ENCODE measurements at places on chromosomes 11 and 22.
A peak's percentile ranks its signal among the peaks of the same experiment; 100 is the strongest.

DNA sequence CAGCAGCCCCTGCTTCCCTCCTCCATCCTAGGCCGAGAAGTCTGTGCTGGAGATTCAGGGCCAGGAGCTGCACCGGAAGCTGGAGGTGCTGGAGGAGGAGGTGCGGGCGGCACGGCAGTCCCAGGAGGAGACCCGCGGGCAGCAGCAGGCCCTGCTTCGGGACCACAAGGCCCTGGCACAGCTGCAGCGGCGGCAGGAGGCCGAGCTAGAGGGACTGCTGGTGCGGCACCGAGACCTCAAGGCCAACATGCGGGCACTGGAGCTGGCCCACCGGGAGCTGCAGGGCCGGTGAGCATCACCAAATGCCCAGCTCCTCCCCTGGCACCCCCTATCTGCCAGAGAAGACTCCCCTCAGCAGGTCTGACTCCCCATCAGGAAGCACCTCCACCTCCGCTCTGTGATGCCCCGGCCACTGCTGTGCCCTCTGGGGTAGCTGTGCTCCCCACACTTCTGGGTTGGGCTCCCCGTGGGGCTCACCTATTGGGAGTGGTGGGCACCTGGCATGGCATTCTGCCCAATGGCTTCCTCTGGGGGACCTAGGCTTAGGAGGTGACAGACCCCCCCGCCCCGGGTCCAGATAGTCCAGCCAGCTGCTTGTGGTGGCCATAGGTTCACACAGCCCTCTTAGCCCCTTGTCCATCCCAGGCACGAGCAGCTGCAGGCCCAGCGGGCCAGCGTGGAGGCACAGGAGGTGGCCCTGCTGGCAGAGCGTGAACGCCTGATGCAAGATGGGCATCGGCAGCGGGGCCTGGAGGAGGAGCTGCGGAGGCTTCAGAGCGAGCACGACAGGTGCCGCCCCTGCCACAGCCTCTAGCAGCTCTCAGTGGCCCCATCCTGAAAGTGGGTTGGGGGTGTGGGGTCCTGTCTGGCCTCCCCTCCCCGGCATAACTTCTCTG lies 6.6 kb upstream of the RPS6KA4 start:
- DNase-seq: no peak

GRCh38 chr22:30763815-30764673 lies 69.4 kb downstream of the OSBP2 start:
- DNase-seq: peak; percentile 32

DNA sequence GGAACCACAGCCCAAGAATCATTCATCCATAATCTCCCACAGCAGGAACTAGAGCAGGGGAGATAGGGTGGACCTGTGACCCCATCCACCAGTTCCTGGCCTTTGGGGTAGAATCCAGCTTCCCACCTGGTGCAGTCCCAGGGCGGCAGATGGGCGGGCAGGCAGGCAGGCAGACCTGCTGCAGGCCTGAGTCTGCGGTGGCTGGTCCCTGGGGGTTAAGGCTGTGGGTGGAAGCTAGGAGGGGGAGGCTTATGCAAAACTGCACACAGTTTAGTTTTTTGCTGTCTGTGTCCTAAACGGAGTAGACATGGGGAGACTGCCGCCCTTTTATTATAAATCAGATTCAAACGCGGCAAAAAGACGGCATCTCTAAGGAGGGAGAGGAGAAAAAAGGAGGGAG lies 4.5 kb upstream of the NEFH start:
- DNase-seq: no peak

- DNase-seq: no peak
Observed at GRCh38 chr11:85886089-85887056, 31.2 kb downstream of the CCDC83 start.

DNA sequence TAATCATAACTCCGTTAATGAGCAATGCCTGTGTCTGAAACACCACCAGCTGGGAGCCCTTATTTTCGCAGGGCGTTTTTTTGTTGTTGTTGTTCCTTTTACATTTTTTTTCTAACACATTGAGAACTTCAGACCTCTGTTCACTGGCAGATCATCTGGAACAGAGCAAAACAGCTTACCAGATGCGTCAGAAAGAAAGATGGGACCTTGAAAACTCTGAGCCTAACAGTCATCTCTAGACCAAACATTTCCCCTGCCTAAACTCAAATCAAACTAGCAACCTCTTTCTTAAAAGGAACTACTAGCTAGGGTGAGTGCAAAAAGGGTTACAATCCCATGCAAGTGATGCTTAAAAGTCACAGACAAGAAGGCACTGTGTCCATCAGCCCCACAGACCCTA lies 93.2 kb downstream of the PLEKHA7 start:
- DNase-seq: no peak

DNA sequence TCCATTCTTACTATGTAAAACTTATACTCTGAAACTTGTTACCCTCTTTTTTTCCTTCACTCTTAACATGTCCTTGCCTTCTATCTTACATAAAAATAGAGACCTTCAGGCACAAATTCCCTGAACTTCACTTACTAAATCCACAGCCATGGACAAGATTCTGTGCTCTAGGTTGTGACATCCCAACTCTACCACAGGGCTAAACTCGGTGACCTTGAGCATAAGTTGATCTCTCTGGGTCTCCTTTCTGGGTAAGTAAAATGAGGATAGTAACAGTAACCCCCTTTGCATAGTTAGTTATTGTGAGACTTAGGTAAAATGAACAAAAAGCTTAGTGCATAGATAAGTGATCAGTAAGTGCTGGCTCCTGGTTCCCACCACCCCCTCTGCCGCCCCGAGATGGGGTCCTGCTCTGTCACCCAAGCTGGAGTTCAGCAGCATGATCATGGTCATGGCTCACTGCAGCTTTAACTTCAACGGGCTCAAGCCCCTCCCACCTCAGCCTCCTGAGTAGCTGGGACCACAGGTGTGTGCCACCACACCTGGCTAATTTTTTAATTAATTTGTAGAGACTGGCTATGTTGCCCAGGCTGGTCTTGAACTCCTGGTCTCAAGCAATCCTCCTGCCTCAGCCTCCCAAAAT lies 20.1 kb downstream of the C11orf58 start:
- no peak for DNase-seq

- DNase-seq: no peak
Observed at GRCh38 chr11:8207080-8208000, 38.5 kb upstream of the RIC3 start.

DNA sequence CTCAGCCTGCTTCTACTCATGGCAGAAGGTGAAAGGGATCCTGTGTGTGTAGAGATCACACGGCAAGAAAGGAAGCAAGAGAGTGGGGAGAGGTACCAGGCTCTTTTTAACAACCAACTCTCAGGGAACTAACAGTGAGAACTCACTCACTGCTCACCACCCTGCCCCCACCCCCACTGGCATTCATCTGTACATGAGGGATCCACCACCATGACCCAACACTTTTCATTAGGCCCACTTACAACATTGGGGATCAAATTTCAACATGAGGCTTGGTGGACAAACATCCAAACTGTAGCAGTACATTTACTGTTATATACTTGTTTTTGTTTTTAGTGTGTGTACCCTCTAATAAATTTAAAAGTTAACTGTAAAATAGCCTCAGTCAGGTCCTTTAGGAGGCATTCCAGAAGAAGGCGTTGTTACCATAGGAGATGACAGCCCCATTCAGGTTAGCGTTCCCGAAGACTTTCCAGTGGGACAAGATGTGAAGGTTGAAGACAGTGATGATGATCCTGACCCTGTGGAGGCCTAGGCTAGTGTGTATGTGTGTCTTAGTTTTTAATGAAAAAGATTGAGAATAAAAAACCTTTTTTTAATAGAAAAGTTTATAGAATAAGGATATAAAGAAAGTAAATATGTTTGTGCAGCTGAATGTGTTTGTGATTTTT lies 11.3 kb downstream of the CUL5 start:
- DNase-seq: no peak

DNA sequence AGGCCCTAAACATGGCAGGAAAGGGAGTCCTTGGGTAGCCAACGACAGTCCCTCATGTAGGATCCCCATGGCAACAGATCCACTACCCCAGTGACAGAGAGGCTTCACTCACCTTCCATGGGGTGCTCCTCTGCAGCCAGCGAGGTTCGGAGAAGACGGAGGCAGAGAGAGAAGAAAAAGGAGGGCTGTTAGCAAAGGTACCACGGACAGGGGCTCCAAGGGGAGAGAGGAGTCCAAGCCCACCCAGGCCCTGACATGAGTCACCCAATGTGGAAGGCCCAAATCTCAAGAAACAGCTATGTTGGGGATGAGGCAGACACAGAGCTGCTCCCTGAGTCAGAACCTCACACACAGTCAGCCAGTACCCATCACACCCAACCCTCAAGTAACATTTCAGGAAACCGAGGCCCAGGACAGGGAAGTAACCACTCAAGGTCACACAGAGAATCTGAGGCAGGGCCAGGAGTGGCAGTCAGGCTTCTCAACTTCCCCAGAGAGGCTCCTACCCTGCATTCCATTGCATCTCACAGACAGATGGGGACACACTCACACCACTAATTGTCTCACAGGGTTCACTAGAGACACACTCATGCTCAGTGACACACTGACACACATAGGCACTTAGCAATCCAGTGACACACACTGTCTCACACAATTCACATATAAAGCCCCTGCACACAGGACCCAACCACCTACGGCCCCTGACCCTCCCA lies 25.2 kb downstream of the NRXN2 start:
- DNase-seq: no peak

DNA sequence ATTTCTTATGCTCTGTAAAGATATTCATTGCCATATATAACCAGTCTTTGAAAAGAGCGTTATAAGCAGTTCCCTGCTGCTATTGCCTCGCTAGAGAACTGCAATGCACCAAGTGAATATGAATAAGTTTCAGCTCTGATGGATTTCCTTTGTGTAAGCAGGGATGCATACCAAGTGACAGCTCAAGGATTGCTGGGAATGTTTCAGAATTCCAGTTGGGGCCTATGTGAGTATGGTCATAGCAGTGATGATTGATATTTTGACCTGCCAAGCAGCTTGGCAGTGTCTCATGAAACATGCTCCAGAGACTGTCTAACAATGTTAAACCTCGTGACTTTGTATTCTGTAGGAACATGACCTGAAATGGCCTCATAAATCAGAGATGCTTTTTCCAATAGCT lies 312.6 kb downstream of the C11orf87 start:
- DNase-seq: no peak

GRCh38 chr11:115817844-115818468 lies 313.7 kb upstream of the CADM1 start:
- DNase-seq: no peak

DNA sequence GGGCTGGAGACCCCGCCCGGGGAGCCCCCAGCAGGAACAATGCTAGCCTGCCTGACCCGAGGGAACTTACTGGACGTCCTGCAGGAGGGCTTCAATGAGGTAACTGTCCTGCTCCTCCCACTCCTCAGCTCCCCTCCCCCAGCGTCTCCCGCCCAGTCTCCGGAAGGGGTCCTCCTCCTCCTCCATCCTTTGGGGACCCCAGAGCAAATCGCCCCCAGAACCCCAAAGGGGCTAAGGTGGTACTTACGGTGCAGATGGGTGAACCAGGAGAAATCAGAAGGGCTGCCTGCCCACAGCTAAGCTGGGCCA lies 272 bp downstream of the DIXDC1 start:
- no peak for DNase-seq

DNA sequence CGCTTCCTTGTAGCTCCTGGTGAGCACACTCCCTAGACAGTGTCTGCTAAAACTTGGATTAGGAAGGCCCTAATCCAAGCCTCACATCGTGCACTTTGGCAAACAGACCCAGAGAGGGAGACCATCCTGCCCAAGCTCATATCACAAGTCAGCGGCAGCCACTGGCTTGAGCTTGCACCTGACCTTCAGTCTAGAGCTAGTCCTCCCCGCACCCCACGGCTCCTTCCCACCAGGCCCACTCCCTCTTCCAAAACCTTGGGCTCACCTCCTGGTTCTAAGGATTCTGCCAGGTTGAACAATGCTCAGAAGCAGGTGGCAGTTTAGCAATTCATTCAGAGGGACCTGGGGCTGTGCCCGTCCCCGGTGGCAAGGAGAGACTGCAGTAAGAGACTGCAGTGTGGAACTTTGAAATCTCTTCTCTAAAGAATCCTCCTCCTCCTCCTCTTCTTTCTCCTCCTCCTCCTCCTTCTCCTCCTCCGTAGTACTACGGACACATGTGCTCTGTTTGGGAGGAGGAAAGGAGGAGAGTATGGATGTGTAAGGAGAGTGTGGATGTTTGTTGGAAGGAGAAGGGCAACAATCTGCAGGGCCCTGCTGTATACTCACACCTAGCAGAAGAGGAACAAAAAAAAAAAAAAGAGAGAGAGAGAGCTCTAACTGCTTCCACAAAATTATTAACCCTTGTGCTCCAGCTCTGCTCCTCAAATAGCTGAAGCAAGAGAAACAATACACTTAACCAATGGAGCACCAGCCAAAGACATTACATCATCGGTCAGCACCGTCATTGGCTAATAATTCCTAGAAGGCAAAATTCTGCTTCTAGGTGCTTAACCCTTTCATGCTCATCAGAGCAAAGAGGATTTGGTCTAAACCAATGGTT lies 6.0 kb downstream of the SYN3 start:
- no peak for DNase-seq

GRCh38 chr22:46203601-46203980 lies 46.5 kb downstream of the CDPF1 start:
- no peak for DNase-seq

DNA sequence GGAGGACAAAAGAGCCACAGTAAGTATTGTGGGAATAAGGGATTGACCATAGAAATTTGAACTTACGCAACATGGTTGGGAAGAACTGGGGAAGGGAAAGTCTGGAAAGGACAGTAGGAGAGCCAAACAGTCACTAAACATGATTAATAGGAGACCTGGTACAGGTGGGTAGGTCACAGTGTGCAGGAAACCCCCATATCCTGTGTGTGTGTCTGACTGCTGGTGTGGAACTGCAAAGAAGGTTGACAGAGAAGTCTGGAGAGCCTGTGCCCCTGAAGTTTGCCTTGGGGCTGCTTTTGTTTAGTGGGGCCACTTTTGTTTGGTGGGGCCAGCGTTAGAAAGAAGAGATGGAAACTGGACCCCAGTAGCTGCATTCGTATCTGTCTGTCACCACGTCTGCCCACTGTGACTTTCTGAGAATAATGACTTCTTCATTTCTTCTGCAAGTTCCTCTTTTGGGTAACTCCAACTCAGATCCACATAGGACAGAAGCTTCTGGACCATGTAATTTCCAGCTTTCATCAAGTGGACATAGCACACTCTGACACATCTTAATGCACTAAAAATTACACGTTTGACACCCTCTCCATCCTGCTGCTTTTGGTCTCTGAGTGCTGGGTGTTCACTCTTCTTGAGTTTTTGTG lies 126.8 kb upstream of the RAG2 start:
- no peak for DNase-seq

GRCh38 chr11:131691181-131692041 lies 321.0 kb downstream of the NTM start:
- DNase-seq: no peak

- DNase-seq: no peak
Observed at GRCh38 chr11:962688-963087, 37.0 kb downstream of the AP2A2 start.

GRCh38 chr22:32677876-32678275 lies 123.6 kb upstream of the TIMP3 start:
- no peak for DNase-seq

DNA sequence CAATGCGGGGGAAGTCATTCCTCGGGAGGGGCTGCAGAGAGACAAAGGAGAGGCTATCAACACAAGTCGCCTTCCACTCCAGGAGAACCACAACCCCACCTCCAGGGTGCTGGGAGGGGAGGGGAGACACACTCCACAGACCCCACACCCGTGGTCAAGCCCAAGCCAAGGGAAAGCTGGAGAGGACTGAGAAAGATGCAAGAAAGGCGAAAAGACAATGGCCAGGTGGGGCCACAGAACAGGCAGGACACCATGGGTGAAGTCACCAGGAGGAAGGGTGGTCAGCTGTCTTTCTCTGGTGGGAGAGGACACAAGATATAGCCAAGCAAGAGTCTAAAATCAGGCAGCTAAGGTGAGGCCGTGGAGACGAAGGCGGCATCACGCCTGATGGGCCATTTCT lies 16.0 kb downstream of the HDHD5 start:
- DNase-seq: no peak

All from globus pallidus (tissue), 1 donor.